ENCODE measurements at places on chromosomes 4 and X.

DNA sequence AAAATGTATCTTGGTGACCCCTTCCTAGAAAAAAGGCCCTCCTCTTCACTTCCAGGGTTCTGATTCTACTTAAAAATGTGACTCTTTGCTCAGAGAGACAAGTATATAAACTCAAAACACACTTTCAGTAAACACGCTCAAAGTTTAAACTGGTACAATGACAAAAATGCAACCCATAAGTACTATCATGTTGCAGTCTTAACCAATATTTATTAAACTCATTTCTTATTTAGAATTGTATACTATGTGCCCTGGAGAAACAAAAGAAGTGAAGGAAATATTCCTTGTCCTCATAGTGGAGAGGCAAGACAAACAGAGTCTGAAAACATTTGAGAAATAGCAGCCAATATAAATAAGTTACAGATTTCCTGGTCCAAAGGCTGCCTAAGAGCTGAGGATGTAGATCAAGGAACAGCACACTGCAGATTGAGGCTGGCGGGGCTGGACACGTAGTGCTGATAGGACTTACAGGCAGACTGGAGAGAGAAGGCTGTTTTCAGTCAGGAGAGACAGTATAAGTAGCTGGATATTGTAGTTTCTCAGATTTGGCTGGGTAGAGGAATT is 39.1 kb upstream of the ANXA3 start:
- no peak for DNase-seq

DNA sequence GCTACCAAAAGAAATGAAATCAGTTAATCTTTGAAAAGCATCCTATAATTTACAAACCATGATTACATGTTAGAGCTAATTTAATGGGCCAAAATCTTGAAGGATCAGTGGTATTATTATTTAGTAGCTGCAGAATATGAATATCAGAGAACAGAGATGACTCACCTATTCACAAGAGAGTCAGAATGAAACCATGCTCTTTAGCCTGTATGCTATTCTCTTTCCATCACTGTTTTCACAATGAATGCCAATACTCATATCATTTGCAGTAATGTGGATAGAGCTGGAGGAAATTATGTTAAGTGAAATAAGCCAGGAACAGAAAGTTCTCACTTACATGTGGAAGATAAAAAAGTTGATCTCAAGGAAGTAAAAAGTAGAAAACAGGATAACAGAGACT is 414.1 kb downstream of the CENPC start:
- no peak for DNase-seq

DNA sequence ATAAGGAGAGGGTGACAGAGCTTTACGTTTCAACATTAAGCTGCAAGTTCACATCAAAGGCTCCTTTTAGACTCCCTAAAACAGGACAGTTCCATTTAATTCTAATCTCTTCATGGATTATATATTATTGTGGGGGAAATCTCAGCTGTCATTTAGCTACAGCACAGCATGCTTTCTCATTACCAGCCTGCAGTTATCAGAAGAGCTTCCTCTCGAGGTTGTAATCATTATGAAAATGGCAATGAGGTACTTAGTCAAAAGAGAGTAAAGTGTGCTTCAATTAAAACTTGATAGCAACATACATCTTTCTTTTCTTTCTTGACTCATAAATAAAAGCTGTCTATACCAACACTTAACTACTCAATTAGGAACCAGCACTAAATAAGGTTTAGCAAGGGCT is 896.8 kb downstream of the ADGRL3 start:
- DNase-seq, result no peak

GRCh38 chr4:162782778-162783525 is 383.7 kb downstream of the NAF1 start:
- no peak for DNase-seq

- DNase-seq, result no peak
Measured at GRCh38 chrX:69307029-69307428, 141.8 kb upstream of the PJA1 start.

- DNase-seq, result no peak
Measured at GRCh38 chr4:56261027-56261426, 126.3 kb downstream of the AASDH start.

GRCh38 chr4:47413521-47413920 is 50.0 kb downstream of the COMMD8 start:
- DNase-seq, result no peak

- no peak for DNase-seq
Measured at GRCh38 chr4:154231806-154232478, 259.7 kb downstream of the DCHS2 start.

DNA sequence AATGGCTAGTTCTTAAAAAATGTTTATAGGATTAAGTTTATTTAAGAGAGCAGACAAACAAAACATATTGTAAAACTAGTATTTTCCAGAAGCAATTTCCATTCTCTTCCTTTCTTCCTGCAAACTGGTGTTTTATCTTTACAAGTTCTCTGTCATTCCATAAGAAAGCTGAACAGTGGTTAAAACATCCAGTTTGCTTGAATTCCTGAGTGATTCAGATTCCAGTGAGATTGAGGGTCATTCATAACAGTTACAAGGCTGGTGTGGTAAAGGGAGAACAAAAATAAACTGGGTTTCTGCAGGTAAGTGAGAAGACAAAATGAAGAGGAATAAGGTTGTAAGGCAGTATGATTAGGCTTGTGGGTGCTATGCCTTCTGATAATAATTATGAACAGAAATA is 544.8 kb upstream of the DIPK2B start:
- no peak for DNase-seq

DNA sequence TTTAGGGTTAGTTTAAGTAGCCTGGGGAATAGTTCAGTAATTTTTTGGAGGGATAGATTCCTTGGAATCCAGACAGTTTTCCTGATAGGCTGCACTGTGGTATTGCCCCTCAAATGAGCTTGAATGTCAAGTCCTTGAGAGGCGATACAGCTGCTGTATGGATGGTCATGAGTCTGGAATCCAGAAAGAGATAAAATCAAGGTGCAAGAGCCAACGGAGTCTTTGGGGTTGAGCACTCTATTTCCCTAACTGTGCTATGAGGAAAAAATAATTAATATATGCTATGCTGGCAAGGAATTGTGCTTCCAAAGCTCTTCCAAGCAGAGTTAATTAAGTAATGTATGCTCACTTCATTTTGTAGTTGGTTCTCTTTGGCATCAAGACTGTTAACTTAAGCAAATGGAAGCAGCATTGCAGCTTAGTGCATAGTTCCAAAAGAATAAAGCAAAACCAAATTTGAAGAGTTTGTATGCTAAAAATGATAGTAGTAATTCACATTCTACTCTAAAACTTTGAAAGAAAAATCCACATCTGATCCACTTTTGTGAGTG is 48.8 kb downstream of the LIMCH1 start:
- DNase-seq, result no peak

DNA sequence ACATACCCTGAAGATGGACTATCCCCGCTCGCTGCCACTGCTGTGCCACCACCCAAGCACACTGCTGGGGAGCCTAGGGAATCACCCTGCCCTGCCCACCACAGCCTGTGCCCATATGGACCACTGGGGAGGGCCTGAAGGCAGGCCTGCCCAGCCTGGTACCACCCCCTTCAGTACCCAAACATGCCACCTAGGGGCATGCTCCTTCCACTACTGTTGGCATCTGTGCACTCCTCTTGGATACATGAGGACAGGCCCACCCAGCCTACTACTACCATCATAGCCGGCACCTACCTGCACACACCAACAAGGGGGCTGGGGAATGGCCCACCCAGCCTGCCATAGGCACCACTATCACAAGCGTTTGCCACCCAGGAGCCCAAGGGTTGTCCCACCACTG is 30.1 kb upstream of the PRDX4 start:
- DNase-seq, result no peak

GRCh38 chr4:7932287-7932686 is 7.4 kb downstream of the AFAP1 start:
- no peak for DNase-seq

DNA sequence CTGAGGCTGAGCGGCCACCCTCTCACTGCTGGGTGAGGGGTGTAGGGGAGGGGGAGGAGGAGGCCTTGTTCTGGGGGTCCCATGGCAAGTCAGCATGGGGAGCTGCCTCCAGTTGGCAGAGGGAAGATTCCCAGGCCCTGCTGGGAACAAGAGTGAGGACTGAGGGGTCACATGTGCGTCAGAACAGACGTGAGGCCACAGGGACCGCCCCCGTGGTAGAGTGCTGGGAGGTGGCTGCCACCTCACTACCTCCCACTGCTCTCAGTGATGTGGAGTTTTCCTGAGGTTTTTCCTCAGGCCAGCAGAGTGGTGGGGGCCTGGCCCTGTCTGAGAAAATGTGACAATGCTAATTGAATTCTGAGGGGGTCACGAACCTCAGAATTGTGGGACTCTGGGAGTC is 568 bp downstream of the MAGEC1 start:
- no peak for DNase-seq

DNA sequence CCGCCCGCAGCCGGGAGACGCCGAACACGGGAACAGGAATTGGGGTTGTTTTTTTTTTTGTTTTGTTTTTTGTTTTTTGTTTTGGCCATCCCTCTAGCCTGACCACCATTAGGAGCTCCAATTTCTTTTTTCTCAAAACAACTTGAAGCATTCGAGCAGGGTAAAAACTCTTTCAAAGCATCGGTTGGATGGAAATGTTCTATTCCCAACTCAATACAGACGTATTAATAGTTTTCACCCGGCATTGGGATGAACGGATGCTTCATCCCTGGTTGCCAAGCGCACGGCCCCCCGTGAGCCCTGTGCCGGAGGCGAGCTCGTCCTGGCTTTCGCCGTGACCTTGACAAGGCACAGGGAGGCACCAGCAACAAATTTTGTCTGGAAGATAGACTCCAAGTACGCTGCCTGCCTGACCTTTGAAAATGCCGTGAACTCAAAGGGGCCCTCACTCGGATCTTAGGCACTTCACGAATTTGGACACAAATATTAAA is 352 bp upstream of the MAP3K15 start:
- no peak for DNase-seq

GRCh38 chrX:80537096-80537495 is 116.8 kb downstream of the TENT5D start:
- DNase-seq, result no peak

DNA sequence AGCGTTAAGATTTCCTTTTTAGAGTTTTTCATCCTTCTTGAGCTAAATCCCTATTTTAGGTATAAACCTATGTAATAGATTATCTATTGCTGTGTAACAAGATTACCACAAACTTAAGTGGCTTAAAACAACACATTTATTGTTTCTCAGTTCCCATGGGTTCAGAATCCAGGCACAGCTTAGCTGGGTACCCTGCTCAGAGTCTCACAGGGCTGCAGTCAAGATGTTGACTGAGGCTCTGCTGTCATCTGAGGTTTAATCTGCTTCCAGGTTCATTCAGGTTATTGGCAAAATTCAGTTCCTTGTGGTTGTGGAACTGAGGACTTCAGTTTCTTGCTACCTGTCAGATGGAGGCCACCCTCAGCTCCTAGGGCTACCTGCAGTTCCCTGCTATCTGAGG is 60.9 kb downstream of the GK start:
- DNase-seq, result no peak

- no peak for DNase-seq
Measured at GRCh38 chr4:40205259-40206198, 8.7 kb downstream of the RHOH start.

DNA sequence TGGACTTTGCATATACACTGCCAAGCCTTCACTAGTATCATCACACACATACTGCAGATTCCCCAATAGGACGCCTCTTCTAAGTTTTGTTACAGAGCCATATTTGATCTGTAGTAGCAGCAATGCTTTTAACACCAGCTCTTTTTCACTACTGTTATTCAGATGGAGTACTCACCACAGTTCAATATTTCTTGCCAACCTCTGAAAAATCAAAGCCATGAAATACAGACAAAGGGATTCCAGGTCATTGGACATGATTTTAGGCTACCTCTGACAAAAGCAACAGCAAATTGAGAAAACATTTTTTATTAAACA is 390.7 kb upstream of the ADGRL3 start:
- no peak for DNase-seq

DNA sequence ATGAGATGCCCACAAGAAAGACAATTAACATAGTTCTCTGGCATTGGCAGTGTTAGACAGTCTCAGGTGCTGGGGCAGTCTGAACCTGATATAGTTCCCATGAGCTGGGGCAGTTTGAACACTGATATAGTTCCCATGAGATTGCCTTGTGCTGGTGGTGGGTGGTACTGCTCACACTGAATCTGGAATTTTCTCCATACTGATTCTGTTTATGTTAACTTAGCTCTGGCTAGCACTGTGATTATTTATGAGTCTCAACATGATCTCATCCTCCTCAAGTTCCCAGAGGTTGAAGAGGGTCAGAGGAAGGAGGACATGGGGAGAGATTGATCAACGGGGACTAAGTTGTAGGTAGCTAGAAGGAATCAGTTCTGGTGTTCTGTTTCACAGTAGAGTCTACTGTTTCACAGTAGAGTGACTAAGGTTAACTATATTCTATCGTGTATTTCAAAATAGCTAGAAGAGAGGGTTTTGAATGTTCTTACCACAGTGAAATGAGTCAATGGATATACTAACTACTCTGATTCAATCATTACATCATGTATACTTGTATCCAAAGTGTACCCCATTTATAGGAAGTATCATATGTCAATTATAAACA is 379.9 kb downstream of the ADAM29 start:
- DNase-seq, result no peak

- DNase-seq, result peak; percentile 72
Measured at GRCh38 chr4:1910643-1911042, 39.5 kb downstream of the NSD2 start.

DNA sequence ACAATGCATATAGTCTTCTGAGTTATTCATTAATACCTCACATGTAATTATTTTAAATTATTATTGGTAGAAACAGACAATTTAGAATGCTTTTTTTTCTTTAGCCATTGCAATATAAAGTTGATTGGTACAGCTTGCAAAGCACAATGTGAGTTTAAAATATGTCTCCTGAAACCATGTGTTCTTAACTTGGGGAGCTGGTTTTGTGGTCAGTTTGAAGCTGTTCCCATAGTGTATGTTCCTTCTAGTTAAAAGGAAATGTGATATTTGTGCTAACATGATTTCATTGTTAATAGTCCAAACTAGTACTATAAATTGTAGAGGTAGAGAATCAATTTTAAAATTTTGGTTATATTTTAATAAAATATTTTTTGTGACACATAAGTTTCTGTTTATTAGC is 247.2 kb downstream of the BMPR1B start:
- DNase-seq, result no peak

GRCh38 chr4:10504570-10505179 is 47.4 kb upstream of the ZNF518B start:
- DNase-seq, result no peak

GRCh38 chr4:12138488-12138887 is 709.8 kb upstream of the HS3ST1 start:
- DNase-seq, result no peak

Data from NCI-H2171 treated with DMSO at 0.1 percent for 48 hours (cell line).